ENCODE measurements at places on chromosomes 2 and 18.

DNA sequence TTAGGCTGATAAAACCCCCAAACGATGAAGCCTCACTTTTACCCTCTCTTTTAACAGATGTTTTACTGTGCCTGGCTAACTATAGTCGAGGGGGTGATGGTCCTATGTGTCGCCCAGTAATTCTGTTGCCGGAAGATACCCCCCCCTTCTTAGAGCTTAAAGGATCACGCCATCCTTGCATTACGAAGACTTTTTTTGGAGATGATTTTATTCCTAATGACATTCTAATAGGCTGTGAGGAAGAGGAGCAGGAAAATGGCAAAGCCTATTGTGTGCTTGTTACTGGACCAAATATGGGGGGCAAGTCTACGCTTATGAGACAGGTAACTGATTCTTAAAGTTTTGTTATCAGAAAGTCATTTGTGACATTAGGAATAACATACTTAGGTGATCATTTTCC, 20.4 kb downstream of the MSH6 start:
- no peak for DNase-seq

DNA sequence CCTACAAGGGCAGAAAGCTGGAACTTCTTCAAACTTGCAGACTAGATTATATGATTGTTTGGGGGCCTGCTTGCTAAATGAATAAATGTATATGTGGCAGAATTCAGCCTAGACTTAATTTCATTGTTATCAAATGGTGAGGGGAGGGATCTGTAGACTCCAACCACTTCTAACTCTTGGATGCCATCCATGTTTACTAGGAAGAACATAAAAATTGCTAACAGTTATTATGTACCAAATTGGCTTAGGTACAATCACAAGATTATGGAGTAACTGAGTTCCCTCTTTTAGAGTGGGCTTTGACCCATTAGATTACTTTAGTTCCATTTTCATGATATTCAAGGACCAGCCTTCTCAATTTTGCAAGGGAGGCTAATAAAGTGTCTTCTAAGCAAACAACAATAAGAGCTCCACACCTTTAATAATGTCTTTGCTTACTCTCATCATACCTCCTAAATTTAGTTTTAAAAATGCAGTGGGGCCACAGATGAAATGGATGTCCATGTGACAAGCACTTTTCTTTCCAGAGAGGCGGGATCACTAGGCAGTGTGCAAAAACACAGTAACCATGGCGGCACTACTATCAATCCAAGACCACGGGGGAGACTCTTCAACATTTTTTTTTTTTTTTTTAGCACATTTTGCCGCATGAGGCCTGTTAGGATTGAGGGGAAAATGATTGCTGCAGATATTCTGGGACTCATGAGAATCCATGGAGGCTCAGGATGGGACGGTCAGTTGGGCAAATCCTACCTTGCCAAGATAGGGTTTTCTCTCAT, 217.6 kb upstream of the SPRED2 start:
- DNase-seq, result no peak

GRCh38 chr18:63617049-63617914, 26.8 kb downstream of the SERPINB4 start:
- no peak for DNase-seq

DNA sequence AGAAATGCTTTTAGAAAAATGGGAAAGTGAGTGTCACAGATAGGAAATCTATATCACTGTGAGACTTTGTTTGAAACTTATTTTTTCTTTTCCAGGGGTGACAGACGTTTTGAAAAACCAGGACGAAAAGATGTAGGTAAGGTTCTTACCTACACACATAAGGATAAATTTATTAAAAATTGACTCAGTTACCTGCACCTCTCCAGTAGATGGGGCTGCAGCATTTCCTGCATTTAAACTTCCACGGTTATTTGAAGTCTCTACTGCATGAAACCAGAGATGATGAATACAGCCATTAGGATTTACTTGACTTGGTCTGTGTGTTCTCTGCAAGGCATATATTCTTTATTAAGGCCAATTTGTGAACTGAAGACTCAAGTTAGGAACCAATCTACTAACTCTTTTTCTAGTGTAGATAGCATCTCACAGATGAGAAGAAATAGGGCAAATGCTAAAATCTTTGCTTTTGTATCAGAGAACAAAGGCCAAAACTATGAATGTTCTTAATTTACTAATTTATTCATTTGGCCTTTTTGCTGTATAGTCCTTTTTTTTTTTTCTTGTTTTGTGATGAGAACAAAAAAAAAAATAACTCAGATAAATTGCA, 15.0 kb downstream of the KCNJ13 start:
- DNase-seq, result no peak

DNA sequence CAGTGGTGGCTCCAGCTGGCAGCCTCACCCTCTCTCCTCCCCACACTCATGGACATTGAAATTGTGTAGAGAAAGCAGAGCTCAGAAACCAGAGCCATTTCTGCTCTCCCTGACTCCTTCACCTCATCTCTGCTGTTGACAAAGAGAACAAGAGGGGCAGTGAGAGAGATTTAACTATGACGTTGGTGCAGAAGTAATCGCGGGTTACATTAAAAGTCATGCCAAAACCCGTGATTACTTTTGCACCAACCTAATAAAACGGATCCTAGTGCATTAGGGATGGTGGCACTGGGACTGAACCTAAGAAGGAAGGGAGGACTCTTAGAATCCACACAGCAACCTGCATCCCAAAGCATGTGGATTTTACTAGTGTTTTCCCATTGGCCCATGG, 113.3 kb upstream of the CDC42EP3 start:
- no peak for DNase-seq
